ENCODE measurements at places on chromosomes 2 and 18. TPM values are rescaled to one million over a fixed set of nuclear protein-coding genes. Genes with fewer than 3 reads are reported as not detected.

GRCh38 chr2:138676619-138677021 lies 103.6 kb downstream of the NXPH2 start:
- no peak for DNase-seq

GRCh38 chr18:77177009-77177408 lies 44.4 kb upstream of the MBP start:
- DNase-seq, result no peak

- DNase-seq, result no peak
Measured at GRCh38 chr2:64328415-64328722, 125.6 kb upstream of the LGALSL start.

DNA sequence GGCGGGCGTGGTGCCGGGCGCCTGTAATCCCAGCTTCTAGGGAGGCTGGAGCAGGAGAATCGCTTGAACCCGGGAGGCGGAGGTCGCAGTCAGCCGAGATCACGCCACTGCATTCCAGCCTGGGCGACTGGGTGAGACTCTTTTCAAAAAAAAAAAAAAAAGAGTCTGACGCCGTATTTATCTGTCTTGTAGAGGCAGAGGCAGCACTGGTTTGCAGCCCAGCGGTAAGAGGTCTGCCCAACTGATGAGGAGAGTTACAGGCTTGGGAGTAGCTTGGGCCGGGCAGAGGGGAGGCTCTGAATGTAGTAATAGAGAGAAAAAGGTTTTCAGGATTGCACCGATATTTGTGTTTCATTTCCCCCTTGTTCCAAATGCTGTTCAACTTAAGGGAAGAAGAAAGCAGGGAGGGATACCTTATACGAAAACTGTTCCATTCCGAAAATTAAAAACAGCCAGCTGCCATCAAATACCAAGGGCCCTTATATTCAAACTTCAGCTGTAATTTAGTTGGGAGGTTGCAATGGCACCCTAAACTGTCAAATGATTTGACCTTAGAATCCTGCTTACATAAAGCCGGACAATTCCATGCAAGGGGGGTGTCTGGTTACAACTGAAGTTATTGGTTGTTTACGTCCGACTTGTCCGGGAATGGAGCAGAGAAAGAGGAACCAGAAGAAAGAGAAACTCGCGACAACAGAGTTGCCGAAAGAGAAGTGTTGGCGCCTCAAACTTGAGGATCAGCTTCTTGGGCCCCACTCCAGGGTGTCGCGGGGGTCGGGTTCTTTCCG lies 9.2 kb upstream of the SP9 start:
- DNase-seq, result no peak

GRCh38 chr2:38060236-38061018 lies 15.5 kb downstream of the CYP1B1 start:
- DNase-seq, result no peak

DNA sequence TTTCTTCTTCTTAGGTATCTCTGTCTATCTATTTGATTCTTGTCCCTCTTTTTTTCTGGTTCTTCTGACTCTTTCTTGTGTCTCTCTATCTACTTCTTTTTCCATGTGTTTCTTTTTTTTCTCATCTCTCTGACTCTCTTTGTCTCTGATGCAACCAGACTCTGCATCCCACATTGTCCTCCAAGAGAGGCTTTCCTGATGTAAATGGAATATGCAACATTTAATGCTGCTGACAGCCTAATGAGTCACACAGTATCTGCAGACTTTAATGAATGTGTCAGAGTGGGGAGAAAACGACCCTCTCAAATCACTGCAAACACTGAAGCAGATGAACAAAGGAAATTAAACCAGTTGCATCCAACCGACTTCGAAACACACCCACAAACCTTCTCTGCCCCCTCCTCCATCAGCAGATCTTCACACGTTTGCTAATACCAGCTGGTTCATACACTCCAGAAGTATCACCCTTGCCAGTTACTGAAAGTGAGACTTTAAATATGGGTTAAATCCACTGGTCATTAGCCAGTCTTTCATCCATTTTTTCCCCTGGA lies 351.5 kb downstream of the TXNL1 start:
- DNase-seq, result no peak

The PLGLB1 gene
- 0.54 TPM for total RNA-seq

The RGPD4 gene
- 0.08 TPM for total RNA-seq
